ENCODE measurements at places on chromosomes 6 and 20.

DNA sequence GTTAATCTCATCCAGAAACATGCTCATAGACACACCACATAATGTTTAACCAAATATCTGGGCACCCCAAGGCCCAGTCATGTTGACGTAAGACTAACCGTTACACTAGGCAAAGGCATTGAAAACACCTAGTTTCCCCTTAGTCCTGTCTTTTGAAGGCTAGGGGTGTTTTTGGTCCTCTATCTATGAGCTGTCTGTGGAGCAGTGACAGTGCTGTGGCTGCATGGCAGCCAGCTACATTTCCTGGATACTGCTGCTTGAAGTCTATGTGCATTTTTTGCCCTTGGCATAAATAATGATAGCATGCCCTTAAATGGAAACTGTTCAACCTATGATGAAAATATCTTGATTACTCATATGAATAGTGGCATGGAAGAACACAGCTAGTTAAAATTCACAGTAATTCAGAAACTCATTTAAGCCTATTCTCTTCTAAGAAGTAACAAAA is 18.6 kb downstream of the FARS2 start:
- DNase-seq = no peak

GRCh38 chr6:151514000-151514730 is 20.3 kb downstream of the CCDC170 start:
- DNase-seq = no peak

DNA sequence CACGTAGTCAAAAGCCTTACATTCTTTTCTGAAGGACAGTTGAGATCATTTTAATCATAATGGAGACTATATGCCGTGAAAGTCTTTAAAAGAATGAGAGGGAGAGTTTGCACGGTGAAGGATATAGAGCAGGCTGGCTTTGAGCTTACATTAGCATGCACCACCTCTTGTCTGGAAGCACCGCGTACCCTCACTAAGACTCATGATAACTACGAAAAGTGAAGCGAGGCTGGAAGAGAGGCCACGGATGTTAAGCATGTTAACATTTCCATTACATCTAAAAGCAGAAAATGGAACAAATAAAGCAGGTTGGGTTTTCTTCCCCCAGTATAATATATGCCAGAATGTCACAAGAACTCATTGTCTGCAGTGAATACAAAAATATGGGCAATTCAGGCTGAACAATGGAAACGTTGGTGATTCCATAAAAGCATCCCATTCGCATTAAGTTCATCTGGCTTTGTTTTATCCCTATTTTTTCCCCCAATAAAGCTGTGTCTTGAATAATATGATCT is 40.6 kb upstream of the NKX2-2 start:
- DNase-seq = no peak

GRCh38 chr6:99424022-99424421 is 1.1 kb downstream of the PNISR start:
- DNase-seq = no peak

DNA sequence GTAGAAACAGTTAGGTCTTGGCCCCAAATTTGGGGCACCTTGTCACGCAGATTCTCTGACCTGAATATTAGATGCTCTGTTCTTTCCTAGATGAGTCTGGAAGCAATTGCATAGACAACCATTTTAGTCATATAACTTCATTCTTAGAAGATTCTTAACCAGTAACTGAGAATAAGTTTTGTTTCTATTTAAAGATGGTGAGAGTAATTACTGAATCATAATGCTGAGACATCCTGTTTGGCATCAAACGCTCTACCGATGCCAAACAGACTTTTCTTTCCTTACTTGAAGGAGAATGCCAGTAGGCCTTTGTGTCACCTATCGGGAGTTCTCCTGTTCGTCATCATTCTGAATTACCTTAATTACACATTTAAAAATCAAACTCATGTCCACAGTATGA is 131.6 kb upstream of the ID4 start:
- DNase-seq = no peak

- no peak for DNase-seq
These were observed 138.0 kb downstream of the SOX4 start for GRCh38 chr6:21731411-21732031.

GRCh38 chr6:39797751-39798150 is 5.6 kb downstream of the DAAM2 start:
- no peak for DNase-seq

GRCh38 chr6:9399916-9400315 is 964.6 kb upstream of the SLC35B3 start:
- no peak for DNase-seq

DNA sequence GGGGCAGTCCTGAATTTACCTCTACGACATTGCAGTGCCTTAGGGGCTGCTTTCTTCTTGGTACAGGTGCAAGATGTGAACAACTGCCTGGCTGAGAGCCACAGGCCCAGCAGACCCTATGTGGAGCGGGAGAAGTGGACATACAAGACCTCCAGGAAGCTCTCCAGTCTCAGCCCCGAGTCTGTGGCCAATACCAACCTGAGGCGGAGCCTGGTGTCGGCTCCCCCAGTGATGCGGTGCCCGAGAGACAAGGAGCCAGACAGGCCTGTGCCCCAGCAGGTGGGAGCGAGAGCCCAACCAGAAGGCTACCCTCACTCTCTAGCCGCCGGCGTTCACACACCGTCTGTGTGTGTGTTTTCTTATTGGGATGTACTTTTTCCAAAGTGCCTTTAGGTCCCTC is 59.6 kb downstream of the EFCAB8 start:
- DNase-seq = peak; percentile 5

DNA sequence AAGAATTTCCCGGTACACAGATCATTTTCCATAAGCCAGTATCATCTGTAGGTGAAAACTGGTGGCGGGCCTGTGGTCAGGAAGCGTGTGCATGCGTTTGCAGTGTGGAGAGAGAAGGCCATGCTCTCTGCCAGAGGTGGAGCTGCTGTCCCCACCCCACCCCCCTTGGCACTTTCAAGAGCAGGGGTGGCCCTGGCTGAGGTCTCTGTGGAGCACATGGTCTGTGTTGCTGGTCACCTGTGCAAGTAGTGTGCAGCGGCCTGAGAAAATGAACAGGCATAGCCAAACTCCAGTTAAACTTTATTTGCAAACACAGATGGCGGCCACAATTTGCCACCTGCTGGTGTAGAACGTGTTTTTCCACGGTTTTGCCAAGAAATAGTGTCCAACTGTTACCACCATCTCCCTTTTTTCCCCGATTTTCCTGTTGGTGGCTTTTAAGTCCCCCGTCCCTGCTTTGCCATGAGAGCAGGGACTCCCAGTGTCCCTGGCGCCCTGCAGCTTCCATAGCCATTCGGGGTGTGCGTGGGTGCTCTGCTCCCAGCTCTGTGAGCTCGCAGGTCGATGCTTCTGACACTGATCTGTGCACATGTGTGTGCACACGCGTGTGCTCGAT is 2.5 kb downstream of the ADRM1 start:
- no peak for DNase-seq

GRCh38 chr20:54323227-54323734 is 115.4 kb downstream of the PFDN4 start:
- DNase-seq = no peak

GRCh38 chr6:14638906-14639761 is 521.6 kb downstream of the CD83 start:
- peak; percentile 45 for DNase-seq

Data from GM13977 (cell line).